ENCODE measurements at places on chromosomes 4 and X.
A peak's percentile ranks its signal among the peaks of the same experiment; 100 is the strongest.

DNA sequence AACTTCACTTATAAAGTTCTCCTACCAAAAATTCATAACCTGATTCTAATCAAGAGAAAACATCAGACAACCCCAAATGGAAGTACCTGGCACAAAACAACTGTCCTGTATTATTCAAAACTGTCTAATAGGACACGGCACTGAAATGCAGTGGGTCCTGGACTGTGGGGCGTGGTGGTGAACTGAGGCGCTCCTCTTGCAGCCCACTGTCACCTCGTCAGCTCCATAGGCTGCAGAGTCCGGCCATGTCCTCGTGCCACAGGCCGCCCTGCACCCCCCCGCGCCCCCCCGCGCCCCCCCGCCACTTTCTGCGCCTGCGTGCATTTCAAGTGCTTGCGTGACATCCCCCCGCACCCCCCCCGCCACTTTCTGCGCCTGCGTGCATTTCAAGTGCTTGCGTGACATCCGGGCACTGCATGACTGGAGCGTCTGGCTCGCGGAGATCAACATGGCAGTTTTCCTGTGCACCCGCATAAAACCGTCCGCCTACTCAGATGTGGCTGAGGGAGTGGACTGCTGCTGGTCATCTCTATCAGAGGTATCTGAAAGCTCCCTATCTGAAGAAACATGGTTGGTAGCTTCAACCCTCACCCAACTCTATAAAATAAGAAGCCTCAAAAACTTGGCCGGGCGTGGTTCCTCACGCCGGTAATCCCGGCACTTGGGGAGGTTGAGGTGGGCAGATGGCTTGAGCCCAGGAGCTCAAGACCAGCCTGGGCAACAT, 28.8 kb downstream of the ATXN3L start:
- no peak for DNase-seq

DNA sequence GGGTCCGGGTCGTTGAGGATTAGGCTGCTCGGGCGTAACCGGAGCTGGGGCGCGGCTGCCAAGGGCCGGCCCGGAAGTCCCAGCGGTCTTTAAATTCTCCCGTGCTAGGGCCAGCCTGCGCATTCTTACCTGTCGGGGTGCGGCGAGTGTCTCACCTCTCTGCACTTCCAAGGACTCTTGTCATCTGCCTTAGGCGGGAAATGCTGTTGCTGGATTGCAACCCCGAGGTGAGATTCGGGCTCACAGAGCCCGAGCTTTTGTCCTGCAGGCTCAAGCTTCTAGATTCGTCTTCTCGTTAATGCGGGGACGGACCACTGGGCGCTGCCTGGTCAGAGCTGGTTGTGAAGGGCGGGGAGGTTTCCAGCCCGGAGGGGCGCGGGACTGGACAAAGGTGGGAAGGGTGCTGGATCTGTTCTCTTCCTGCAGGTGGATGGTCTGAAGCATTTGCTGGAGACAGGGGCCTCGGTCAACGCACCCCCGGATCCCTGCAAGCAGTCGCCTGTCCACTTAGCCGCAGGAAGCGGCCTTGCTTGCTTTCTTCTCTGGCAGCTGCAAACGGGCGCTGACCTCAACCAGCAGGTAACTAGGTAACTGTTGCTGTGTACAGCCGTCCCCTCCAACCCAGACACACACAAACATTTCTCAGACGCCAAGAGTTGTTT, at the start of gene ANKRD37:
Gene ANKRD37, plus strand, starts transcription at position 118 of the 662 bp plus-strand sequence. Its CDS starts 83 bp downstream, at position 201.
- no peak for DNase-seq

GRCh38 chr4:27176881-27177280, 316.2 kb downstream of the STIM2 start:
- DNase-seq = no peak

DNA sequence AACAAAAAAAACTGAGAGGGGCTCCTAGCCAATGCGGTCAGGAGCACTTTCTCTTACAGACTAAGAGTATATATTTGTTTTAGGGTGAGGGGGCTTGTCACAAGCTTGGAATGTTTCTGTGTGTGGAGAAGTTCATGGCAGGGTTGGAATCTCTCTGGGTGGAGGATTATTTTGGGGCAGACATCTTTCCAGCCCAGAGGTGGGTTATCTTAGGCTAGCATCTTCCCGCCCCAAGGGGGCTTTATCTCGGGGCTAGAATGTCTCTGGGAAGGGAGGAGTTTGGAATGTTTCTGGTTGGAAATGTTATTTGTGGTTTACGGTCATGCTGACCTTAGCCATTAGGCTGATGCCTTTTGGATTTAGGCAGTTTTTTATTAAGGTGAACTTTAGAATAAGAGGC, 205.7 kb downstream of the RELL1 start:
- DNase-seq = no peak

DNA sequence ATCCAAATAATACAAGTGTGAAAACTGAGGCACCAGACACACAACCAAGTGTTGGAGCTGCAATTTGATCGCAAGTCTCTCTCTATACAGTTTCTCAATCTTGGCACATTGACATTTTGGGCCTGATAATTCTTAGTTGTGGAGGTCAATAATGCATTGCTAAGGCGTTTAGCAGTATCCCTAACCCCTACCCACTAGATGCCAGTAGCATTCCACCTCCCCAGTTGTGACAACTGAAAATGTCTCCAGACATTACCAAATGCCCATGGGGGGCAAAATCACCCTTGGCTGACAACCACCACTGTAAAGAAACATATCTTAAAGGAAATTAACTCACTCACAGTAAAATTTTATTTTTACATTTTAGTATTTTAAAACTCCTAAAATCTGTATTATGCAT, 4.2 kb downstream of the NR3C2 start:
- DNase-seq = no peak

- peak; percentile 63 for DNase-seq
Observed at GRCh38 chr4:149781150-149781549, 34.5 kb downstream of the IQCM start.

DNA sequence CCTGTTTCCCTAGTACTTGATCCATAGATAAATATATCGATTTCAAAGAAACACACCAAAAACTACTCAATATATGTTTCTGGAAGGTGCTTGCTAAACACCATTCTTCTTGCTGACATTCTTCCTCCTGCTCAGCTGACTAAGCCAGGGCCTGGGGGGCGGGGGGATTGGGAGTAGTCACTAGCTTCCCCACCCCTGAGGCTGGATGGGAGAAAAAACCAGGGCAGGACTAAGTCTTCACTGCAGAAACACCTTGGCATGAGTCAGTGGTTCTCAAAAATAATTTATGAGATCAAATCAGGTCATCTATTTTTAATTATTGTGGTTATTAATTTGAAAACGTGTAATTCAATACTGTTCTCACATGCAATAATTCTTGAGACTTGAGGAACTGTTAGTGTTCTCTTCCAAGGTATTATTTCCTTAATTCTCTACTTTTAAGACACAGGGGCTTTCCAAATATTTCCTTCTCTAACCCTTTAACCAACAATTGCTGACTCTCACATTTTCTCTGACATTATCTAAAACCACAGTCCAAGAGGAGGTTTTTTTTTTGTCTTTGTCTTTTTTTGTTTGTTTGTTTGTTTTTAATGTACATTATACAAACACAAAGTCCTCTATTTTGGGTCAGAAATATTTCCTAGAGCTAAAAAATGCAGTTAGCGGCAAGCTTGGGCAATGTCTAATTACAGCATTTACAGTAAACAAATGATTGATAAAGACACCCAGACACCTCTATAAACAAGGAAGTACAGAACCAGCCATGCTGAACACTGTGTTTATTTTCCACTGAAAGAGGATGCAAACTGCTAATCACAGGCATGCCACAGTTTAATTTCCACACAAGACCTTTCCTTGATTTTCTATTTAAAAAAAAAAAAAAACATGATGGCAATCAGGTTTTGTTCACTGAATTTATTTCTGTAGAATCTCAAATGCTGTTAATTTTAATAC, 120.3 kb upstream of the USP9X start:
- DNase-seq = no peak

DNA sequence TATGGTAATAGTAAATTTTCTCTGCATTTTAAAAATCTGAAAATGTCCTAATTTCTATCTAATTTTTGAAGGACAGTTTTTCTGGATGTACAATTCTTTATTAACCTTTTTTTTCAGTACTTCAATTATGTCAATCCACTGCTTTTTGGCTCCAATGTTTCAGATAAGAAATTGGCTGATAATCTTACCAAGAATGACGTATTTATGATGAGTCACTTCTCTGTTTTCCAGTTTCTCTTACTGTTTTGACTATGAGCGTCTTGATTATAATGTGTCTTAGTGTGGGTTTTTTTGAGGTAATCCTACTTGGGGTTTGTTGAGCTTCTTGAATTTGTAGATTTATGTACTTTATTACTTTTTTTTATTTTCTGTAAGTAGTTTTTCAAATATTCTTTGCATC, 47.2 kb downstream of the UGT2B11 start:
- no peak for DNase-seq

- no peak for DNase-seq
Observed at GRCh38 chrX:133638285-133638684, 223.0 kb upstream of the GPC4 start.

GRCh38 chr4:163554870-163555465, 60.5 kb downstream of the TMA16 start:
- no peak for DNase-seq

DNA sequence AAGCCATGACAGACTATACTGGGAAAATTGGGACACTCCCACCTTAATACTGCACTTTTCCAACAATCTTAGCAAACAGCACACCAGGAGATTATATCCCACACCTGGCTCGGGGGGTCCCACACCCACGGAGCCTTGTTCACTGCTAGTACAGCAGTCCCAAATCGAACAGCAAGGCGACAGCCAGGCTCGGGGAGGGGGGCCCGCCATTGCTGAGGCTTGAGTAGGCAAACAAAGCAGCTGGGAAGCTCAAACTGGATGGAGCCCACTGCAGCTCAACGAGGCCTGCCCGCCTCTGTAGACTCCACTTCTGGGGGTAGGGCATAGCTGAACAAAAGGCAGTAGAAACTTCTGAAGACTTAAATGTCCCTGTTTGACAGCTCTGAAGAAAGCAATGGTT, 118.3 kb downstream of the MAGEB5 start:
- no peak for DNase-seq

GRCh38 chr4:10421344-10422055, 35.7 kb downstream of the ZNF518B start:
- no peak for DNase-seq

- DNase-seq = peak; percentile 49
Observed at GRCh38 chrX:19899217-19899788, 11.9 kb upstream of the SH3KBP1 start.

GRCh38 chrX:40153345-40154249, 55.8 kb upstream of the BCOR start:
- no peak for DNase-seq

- no peak for DNase-seq
Observed at GRCh38 chr4:106034220-106034619, 138.9 kb downstream of the NPNT start.

GRCh38 chr4:179071131-179071530, 1628.9 kb upstream of the AGA start:
- DNase-seq = no peak

DNA sequence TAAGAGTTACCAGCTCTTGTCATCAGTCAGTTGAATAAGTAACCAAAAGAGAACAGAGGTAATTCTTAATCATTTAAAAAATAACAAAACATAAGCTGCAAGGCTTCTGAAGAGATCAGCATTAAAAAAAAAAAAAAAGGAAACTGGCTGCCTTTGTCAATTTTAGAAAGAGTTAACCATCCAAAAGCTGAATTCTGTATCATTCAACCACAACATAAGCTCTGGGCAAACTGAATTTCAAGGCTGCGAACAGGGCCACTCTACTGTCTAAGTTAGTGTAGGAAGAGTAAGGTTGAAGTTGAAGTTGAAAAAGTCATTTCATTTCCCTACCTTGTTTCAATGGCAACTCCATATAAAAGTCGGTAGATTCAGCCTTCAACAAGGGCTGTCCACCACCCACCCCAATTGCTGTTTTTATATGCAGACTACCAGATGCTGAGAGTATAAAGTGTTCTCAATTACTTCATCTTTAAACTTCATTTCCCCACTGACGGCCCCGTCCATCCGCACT, 1.1 kb upstream of the LIN54 start:
- no peak for DNase-seq

DNA sequence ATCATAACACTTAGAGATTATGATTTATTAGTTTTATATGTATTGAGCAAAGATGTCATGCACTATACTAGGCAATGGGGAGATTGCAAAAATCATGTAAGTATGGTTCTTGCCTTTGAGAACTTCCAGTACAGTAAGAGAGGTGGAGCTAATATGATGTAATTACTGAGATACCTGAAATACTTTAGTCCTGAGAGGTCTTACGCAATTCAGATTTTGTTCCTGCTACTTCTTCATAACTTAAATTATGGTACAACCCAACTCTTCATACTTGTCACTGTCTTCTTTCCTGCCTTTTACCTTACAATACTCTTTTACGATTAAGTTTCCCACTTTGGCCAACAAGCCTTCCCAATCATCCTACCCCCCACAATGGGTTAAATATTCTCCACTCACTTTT, 564.2 kb upstream of the PITX2 start:
- DNase-seq = no peak

DNA sequence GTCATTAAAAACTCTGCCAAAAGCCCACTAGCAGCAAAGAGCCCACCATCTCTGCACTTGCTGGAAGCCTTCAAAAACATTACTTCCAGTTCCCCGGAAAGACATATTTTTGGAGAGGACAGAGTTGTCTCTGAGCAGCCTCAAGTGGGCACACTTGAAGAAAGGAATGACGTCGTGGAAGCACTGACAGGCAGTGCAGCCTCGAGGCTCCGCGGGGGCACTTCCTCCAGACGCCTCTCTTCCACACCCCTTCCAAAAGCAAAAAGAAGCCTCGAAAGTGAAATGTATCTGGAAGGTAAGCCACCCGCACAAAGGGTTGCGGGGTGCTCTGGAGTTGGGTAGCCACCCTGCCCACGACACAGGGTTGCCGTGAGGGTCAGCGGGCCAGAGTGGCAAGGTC, 25.9 kb downstream of the OFD1 start:
- no peak for DNase-seq

DNA sequence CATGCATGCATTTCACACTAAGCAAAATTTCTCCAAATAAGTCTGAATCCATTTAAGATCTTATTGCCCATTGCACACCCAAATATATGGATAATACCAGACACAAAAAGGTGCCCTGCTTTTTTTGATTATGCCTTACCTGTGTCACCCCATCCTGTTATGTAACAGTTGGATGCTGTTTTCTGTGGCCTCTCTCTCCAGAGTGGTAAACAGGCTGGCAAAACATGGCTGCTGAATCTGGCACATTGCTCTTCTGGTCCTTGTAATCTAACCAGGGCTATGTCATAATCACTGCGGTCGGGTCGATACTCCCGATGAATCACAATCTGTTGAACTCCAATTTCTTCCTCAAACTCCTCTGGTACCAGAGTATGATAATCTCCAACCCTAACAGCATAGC, 70.1 kb downstream of the PRSS12 start:
- no peak for DNase-seq

GRCh38 chr4:128271551-128271950, 16.1 kb downstream of the PGRMC2 start:
- DNase-seq = no peak

All from fibroblast of the conjunctiva (primary cell).